ENCODE measurements at places on chromosomes 12 and 14.
A peak's percentile ranks its signal among the peaks of the same experiment; 100 is the strongest.

DNA sequence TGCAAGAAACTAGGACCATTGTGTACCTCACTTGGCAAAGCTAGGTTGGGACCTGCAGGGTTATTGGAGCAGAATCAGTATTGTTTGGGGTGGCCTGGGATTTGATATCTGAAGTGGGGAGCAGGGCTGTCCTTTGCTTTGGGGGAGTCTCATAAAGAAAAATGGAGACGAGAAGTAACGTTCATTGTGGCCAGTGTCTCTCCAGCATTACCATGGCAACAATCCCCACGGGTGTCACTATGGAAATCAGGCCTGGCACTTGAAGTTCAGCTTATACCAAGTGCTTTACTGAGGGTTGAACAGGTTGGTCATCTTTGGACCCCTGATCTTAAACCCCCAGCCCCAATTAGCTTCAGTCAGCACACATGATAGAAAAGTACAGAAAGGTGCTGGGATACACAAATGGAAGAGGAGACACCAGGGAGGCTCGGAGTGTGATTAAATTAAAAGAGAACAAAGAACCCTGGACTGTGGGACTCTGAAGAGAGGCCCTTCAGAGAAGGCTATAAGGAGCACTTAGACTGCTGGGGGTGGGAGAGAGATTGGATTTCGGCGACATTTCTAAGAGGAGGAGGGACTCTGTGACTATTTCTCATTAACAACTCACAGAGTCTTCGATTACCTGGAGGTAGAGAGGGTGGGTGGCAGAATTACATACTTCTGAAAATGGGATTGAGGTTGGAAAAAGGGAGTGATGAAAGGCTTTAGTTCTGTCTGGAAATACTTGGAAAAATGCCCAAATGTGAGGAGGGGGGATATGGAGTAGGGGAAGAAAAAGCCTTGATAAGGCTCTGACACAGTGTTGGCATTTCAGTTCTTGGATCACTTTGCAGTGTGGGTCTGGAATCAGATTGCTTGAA lies 3.7 kb downstream of the KIF5A start:
- no peak for DNase-seq

DNA sequence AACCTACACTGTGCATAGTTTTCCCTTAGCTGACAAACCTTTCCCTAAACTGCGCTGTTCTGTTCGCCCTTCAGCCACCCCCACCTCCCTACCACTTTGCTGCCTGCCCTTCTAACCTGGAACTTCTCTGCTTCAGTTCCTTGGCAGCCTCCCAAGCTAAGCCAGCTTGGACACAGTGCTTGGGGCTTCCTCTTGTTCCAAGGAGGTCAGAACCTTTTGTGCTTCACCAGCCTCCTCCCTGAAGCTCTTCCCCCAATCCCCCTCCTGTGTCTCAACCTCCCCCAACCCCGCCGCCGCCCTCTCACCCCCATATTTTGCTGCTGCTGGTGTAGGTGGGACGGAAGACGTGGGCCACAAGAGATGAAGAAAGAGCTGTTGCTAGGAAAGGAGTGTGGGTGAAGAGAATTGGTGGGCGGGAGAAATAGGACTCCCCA lies 8.1 kb upstream of the RIC8B start:
- peak; percentile 7 for DNase-seq

GRCh38 chr12:128791395-128792322 lies 32.1 kb downstream of the SLC15A4 start:
- DNase-seq = no peak

DNA sequence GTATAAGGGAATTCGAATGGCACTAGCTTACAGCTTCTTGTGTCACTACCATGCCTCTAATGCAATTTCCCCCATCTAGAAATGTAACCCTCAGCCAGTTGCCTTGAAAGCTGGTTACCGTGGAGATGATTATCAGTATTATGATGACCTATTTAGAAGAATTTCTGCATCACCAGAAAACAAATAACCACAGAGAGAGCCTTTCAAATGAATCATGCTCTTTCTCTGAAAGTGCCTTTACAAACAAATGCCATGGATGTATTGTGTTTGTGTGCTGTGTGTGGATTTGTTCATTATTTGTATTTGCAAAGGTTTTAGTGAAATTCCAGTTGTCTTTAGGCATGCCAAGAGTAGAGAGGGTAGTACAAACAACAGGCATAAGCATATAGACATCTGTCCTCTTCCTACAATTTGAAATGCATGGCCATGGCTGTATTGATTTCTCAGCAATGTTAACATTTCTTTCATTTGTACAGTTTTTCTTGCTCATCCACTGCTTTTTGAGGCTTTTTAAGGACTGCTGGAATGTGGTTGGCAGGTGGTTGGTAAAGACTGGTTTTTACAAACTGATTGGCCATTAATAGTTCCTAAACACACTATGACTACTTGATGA lies 266.5 kb downstream of the PAWR start:
- peak; percentile 90 for DNase-seq

- peak; percentile 67 for DNase-seq
These were observed 4.9 kb downstream of the VAMP1 start for GRCh38 chr12:6465467-6466183.

Measured in fibroblast of upper back skin (primary cell).